ENCODE measurements at places on chromosomes 4 and X.

DNA sequence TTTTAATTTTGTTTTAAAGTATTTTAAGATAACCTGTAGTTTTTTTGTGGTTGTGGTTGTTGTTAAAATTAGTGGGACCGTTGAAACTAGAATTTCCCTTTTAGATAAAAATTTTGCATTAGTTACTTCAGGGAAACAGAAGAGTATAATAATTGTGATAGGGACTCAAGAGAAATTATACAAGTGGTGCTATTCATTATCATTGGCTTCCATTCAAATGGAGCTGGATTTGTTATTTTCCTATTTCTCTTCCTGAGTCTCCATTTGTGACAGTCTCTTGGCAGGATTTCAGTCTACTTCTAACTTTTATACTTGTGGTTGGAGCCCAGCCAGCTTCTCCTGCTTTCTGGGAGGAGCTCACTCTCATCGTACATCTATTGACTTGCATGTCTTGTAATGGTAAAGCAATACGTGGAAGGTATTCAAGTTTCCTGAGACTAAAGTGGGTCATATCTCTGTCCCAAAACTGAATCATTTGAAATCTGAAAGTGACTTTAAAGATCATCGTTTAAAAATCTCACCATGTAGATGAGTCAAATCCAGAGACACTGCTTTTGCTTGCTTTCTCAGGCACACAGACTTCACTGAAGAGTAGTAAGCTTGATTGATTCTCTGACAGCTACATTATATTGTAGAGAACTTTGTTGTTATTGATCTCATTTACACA is 155.8 kb downstream of the RPA4 start:
- peak; percentile 42 for DNase-seq

DNA sequence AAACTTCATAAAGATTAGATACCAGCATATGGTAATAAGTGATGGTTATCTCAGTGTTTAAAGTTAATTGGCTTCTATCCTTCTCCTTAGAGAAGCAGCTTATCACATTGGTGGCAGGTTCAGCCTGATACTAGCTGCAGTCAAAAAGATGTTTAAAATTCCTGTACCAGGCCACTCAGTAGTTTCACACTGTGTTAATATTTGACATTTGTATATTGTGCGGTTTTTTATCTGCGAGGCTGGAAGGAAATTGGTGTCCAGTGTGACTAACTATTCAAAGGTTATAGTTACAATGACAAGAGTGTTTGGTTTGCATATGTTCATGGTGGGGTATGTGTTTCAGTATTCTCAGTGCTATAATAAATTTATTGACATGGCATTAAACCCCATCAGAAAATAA is 27.5 kb upstream of the TBC1D8B start:
- DNase-seq: no peak

DNA sequence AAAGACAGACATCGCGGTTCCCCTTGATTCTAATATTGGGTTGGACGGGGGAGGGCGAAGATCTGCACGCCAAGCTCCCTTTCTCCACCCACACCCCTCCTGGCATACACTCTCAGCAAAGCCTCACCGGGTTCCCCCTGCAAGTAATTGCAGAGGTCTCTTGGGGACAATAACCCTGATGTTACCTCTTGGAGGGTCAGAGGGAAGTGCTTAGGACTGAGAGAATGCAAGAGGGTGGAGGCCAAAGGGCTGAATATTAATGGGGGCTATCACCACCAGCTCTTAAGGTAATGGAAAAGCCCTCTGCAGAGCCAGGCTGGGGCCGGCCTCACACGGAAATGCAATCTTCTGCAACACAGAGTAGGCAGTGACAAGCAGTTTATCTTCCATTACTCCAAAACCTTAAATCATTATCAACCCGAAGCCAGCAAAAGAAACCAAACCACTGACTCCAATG is 344.1 kb upstream of the GATB start:
- DNase-seq: no peak

DNA sequence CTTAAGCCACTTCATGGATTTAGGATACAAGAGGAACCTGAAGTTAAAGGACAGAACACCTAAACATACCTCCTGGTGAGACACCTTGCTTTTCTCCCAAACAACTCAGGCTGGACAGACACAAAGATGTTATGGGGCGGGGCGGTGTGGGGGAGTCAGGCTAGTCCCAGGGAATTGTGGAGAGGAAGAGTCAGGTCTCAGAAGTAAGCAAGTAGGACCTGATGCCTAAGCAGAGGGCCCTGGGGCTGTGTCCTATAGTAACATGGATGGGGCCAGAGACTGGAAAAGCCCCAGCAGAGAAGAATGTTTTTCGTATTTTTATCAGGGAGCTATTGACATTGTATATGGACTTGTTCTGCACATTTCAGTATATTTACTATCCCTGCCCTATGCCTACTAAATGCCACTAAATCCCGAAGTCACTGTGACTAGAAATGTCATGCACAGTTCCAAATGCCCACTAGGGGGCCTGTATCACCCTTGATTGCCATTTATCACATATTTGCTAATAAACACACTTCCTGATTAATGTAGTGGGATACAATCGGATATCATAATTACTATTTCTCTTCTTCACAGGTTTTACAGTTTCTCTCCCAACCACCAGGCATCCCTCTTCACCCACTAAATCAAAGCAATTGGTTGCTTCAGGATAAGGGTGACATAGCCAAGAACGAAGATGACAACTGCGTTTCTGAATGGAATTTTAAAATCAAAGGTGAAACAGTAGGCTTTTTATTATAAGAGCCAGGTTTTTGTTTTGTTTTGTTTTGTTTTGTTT is 23.8 kb upstream of the ARHGAP10 start:
- peak; percentile 48 for DNase-seq

- DNase-seq: no peak
These were observed 791 bp downstream of the SMIM20 start for GRCh38 chr4:25914670-25915352.

- DNase-seq: no peak
These were observed 663.6 kb upstream of the CPEB2 start for GRCh38 chr4:14338585-14339265.

DNA sequence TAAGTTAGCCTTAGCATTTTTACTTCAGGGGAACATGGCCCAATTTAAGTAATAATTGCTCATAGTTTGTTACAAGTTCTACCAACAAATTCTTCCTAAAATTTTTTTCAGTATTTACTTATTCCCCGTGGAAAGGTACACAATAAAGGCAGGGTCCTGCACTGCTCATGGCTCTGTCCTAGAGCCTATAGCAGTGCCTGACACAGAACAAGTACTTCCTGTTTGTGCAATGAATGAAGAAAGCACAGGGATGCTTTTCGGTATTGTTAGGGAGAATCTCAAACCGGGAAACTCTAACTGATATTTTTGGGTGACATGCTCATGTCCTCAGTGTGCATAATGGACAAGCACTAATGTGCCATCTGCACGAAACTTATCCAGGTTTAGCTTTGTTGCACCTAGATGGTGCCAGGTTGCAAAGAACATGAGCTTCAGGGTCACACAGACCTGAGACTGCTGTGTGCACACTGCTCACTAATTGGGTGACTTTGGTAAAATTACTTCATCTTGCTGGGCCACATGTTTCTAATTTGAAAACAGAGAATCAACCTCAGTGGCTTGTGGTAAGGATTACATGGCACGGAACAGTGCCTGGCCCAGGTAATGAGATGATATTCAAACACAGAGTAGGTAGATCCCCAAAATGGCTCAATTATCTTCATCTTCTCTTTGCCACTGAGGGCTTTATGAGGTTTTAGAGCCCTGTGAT is 175.8 kb upstream of the NPY2R start:
- DNase-seq: no peak

- no peak for DNase-seq
These were observed 268.7 kb downstream of the DCHS2 start for GRCh38 chr4:154222875-154223274.

GRCh38 chrX:35166023-35166422 is 223.4 kb downstream of the FAM47B start:
- DNase-seq: no peak

GRCh38 chrX:107728371-107729099 is 47.1 kb downstream of the TSC22D3 start:
- DNase-seq: no peak

Data from fibroblast of skin of right quadriceps (primary cell).